ENCODE measurements at places on chromosomes 1 and 21.

GRCh38 chr1:230796626-230797025 is 49.4 kb downstream of the CAPN9 start:
- no peak for DNase-seq

- DNase-seq: no peak
These were observed 570.4 kb upstream of the ZRANB2 start for GRCh38 chr1:71651214-71651613.

- no peak for DNase-seq
These were observed 37.2 kb downstream of the ACTA1 start for GRCh38 chr1:229396585-229397206.

GRCh38 chr1:42788021-42788420 is 3.2 kb downstream of the TMEM269 start:
- no peak for DNase-seq

DNA sequence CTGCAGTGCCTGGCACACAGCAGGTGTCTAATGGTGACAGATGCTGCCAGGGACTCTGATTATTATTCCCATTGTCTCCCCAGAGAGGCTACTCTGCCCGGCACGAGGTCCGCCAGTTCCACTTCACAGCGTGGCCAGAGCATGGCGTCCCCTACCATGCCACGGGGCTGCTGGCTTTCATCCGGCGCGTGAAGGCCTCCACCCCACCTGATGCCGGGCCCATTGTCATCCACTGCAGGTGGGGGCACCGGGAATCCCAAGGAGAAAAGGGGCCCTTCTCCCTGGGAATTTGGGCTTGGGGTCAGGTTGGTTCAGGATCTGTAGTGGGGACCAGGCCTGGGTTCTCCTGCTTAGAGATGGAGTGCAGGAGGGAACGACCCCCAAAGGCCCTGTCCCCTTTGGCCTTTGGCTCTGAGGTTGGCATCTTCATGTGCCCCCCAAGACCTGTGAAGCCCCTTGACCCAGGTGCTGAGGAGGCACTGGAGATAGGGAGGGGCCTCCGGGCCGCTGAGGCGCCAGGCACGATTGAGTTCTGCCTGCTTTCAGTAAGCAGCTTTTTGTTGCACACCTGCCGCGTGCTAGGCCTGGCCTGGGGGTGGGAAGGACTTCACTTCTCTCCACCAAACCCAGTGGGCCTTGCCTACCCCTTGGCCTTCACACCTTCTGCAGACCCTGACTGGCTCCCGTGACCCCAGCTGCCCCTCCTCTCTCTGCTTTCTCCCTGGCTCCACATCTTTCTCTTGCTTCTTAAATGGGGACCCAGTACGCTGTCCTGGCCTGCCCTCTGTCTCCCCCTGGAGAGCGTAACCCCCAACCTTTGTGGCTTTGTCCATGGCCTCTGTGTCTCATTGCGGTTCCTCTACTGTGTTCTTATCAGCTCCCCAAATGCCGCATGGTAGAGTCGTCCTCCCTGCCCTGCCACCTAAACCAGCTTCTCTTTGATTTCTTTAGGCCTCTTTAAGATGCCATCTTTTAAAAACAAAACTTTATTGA is 76.4 kb downstream of the PTPRU start:
- no peak for DNase-seq

- DNase-seq: peak; percentile 46
These were observed 37.2 kb downstream of the WNT4 start for GRCh38 chr1:22105611-22106207.

DNA sequence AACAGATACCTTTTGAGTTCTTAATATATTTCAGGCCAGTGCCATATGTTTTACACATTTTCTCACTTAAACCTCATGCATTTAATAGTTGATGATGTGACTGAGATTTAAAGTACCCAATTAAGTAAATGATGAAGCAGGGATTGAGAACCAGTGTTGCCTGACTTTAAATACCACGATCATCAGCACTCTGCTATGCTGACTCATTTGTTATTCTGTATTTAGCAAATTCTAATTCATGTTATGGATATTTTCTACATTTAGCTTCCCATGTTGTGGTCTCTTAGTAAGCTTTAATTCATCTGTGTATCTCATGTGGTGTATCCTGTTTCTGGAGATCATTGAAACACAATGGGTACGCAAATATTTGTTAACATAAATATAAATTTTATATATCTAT is 363.0 kb downstream of the PTBP2 start:
- no peak for DNase-seq

GRCh38 chr1:159707472-159708260 is 6.7 kb downstream of the CRP start:
- DNase-seq: no peak

GRCh38 chr1:1206376-1206965 is at the start of gene TNFRSF18:
TSS of gene TNFRSF18 (minus strand) at chr1:1206592. CDS start at chr1:1206571, 21 bp downstream.
- DNase-seq: peak; percentile 35

DNA sequence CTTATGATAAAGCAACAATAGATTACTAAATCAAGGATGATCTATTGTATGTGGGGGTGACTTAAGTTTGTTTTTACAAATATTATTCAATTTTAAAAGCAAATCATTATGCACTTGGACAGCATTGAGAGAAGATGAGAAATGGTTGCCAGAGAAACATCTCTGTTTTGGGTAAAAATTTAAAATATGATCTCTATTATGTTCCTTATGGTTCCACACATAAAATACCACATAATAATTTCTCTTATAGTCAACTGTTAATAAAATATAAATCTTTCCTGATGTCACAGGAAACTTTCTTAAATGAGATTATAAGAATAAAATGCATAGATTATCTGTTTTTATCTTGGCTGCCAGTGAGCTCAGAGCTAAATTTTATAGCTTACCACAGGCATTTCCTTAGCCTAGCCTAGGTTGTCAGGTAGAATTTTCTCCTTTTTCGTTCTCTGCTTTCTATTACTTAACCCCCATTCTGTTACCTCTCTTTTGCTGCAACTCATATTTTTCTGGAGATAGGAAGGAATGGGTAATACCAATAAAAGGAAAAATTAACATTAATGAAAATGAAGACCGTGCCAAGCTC is 109.7 kb downstream of the TGFB2 start:
- DNase-seq: no peak

- no peak for DNase-seq
These were observed 179.6 kb downstream of the TPR start for GRCh38 chr1:186195377-186195931.

DNA sequence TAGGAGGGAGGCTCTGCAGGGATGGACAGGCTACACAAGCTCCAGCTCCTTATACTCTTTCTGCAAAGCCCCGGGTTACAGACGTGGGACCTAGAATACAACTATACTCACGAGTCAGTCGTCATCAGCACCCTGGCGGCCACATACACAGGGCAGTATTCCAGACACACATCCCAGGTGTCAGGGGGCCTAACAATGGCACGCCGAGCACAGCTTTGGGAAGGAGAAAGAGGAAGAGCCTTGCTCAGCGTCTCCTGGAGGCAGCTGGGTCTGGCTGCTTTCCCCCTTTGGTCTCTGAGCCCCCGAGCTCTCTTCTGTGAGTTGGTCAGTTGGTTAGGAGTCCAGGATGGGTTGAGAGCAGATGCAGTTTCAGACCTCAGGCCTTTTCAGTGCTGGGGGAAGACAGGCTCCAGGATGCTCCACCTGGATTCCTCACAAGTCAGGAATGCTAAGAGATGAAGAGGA is 4.5 kb upstream of the POU3F1 start:
- no peak for DNase-seq

GRCh38 chr1:173715538-173715844 is 710 bp downstream of the KLHL20 start:
- no peak for DNase-seq

DNA sequence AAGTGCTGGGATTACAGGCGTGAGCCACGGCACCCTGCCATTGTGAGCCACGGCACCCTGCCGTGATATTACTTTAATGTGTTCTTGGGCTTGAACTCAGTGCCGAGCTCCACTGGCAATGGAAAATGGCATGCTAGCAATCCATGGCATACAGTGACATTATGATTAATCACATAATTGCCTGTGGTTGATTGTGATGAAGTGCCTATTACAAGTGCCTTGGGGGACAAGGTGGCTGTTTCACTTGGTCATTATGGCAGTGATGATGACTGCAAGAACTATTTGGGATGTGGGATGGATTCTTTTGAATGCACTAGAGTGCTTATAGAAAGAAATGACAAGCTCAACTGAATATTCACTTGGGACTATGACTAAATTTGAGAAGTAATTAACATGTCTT is 22.3 kb upstream of the HPCAL4 start:
- peak; percentile 4 for DNase-seq

GRCh38 chr1:10634075-10634427 is 159.3 kb downstream of the PEX14 start:
- DNase-seq: no peak

DNA sequence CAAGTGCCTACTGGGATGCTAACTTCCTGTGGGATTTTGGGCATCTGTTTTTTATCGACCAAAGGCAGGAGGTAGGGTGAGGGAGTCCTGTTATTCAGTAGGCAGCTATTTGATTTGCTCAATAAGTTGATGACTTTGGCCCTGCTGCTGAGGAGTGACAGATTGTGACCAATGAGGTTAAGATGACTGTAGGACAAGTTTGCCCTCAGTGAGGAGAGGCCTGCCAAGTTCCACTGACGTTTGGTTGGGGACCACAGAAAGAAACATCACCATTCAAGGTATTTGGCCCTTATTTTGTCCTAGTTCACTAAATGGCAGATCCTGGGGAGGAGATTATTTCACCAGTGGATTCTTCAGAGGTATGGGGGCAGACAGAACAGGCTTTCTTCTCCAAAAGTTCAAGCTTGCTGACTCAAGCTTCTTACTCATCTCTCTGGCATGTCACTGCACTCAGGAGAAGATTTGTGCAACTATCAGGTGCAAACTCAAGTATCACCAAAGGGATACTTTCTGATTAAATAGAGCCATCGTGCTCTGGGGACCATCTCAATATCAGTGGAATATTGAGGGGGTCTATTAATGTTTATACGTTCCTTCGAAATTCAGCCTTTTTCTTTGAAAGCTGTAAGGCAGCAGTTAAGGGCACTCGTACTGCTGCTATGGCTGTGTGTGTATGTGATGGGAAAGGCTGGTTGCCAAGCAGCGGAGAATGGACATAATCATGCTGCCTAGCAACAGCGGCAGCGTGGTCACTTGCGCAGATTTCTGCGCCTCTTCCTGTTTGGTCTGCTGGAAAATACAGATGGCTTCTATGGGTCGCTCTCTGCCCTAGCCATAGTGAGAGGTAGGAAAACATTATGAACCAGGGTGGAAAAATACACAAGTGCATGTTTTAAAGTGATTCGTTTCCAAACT is 78.7 kb downstream of the PBX1 start:
- peak; percentile 68 for DNase-seq

DNA sequence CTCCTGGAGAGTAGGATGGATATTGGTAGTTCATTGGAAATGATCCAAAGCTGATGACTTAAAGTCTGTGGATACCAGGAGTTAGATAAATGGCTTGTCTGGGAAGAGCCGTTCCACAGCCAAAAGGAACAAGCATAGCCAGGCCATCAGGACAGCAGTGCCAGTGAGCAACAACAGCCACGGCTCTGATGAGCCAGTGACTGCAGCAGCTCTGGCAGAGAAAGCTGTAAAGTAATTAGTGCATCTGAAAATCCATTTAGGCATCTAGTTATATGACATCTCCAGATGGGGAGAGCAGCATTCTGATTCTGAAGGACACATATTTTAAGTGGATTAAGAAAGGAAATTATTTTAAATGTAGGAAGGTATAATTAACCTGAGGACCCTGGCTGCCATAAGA is 256.2 kb upstream of the PLXNA2 start:
- peak; percentile 76 for DNase-seq

- DNase-seq: no peak
These were observed 4.8 kb upstream of the ATP1A1 start for GRCh38 chr1:116368241-116368640.

DNA sequence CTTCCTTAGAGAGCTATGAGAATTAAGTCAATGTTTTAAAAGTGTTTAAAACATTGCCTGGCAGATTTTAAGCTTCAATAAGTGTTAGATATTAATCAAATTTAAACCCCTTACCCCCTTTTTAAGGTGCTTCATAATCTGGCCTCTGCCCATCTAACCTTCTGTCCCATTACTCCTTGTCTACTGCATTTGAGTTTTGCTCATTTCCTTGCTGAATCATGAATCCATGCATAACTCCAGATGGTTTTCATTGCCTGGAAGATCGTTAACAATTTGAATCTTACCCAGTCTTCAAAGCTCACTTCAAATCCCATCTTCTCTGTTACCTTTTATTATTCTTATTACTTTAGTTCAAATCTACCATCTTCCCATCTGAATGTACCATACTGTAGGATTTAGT is 4.6 kb downstream of the HJV start:
- no peak for DNase-seq

- DNase-seq: peak; percentile 98
These were observed 1047.6 kb upstream of the ADGRL4 start for GRCh38 chr1:80054129-80054528.

DNA sequence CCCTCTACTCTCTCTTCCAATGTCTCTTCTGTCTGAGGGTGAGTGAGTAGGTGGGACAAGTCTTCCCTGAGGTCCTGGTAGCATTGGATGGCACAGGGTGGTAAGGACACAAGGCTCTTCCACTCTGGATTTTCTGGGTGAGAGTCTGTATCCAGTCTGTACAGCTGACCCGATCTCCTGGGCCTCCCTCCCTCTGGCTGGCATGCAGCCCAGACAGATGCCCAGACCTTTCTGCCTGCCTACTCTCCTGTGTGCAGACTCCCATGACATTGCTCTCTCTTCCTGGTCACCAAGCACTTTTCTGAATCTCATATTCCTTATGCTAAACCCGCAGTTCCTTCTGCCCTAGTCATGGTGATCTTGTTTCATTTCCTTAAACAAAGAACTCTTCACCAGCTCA is 100.3 kb downstream of the GRIK3 start:
- DNase-seq: peak; percentile 29

DNA sequence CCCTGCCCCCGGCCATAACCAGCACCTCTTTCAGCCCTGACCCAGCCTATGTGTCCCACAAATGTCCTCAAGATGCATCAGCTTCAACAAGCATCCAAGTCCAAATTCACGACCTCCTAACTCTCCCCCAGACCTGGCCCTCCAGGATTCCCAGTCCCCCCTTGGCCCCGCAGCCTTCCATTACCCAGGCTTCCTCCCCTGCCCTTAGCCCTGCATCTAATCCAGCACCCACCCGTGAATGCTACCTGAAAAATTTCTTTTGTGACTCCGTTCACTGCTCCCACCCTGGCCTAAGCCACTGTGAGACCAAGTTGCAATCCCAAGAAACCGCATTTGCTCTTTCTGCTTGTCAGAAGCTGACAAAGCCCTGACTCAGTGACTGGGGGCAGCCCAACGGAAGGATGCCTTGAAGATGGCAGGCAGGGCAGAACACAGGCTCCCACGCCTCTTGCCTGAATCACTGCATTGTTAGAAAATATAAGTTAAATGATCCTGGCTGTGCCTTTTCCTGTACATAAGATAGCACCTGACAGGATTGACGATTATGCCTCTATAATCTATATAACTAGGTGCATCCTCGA is 939 bp upstream of the MFAP2 start:
- no peak for DNase-seq

- no peak for DNase-seq
These were observed 5.9 kb downstream of the MCOLN3 start for GRCh38 chr1:85042413-85042812.

DNA sequence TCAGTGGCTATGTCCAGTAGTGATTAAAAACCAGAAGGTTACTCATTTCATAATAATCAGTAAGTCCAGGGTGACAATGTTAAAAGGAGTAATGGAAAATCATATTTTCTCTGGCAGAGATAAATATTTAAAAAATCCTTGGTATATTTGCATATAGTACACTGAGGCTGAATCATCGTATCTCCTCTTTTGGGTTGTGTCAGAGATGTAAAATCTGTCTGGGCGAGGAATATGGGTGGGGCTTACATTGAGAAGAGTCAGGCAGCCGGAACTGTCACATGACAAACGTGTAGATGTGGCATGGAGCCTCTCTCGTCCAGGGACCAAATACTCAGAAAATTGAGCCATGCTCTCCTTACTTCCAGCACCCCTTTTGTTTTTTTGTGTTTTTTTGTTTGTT is 120.9 kb downstream of the FMN2 start:
- no peak for DNase-seq
